ENCODE measurements at places on chromosomes 1 and 21. TPM values are rescaled to one million over a fixed set of nuclear protein-coding genes. Genes with fewer than 3 reads are reported as not detected.

OR2T11 gene
- not detected for polyA plus RNA-seq

GJA9 gene
- not detected for polyA plus RNA-seq

- DNase-seq, result no peak
These were observed 107.7 kb downstream of the POU2F1 start for GRCh38 chr1:167328306-167328815.

DNA sequence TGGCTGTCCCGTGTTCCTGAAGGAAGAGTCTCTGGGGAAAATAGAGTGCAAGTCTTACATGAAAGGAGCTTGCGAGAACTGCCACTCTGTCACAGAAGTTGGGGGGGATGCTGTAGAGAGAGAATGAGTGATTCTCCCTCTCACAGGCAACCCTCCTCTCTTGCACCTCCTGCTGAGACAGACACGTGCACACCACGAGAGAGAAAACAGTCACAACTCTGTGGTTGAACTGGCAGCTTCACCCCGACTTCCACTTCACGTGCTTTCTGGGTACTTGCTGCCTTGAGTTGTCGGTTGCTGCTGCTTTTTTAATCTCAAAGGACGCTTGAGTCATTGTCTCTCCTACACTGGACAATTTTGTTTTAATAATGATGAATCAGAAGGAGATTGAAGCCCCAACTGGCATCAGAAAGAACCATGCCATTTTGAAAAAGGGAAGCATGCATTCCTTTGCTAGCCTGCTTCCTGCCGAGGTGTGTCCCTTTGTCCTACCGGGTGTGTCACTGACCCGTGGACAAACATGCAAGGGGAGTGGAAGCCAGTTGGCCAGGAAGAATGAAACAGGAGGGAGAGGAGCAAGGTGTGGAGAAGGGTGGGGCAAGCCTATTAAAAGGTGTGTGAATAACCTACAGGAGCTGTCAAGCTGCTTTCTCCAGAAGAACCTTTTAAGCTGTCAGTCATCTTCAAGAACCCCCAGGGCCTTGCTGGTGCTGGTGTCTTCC is 164.2 kb downstream of the CACNA1E start:
- no peak for DNase-seq

SAMD11 gene
- 0.14 TPM for polyA plus RNA-seq

Measured in immature natural killer cell (primary cell).